ENCODE measurements at places on chromosomes 7 and 10. TPM values are rescaled to one million over a fixed set of nuclear protein-coding genes. Genes with fewer than 3 reads are reported as not detected.

- no peak overlapping the region for H3K27ac ChIP-seq
- no peaks in the 10 kb centered on the region for H3K27me3 ChIP-seq
- DNase-seq: no peak
- no peaks in the 10 kb centered on the region for H3K36me3 ChIP-seq
Observed at GRCh38 chr10:100043344-100043743, 33.6 kb upstream of the DNMBP start.

STOX1 gene
- 8.0 TPM for total RNA-seq

TAC1 gene
- total RNA-seq: not detected

- H3K36me3 ChIP-seq: no peaks in the 10 kb centered on the region
- no peak overlapping the region for H3K4me3 ChIP-seq
- no peak for DNase-seq
- H3K27ac ChIP-seq: no peak overlapping the region
- H3K4me1 ChIP-seq: no peaks in the 10 kb centered on the region
- H3K27me3 ChIP-seq: no peaks in the 10 kb centered on the region
Observed at GRCh38 chr7:16204953-16205352, 216.4 kb downstream of the CRPPA start.

DNA sequence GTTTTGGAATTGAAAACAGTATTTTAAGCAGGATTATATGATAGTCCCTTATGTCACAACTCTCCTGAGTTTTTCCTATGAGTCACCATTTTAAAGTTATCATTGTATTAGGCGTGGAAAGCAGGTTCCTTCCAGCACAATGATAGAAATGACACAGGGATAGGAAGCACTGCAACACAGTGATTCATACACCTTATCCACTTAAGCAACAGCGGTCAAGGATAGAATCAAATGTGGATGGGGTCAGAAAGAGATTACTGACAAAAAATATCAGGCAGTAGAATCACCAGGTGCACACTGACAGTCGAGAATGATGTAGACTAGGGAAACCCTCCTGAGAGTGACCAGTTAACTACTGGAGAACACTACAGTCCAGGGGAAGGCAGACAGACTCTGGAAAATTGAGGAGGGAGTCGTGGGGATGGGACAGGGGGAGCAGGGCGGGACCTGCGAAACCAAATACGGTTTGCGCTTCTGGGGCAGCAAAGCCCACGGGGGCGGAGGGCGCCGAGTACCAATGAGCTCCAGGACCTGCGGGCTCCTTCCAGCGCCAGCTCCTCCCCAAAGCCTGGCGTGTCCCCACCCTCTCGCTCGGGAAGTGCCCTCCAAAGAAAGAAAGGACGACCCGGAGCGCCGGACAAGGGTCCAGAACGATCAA lies 479 bp downstream of the PNPLA8 start:
- H3K36me3 ChIP-seq: no peaks in the 10 kb centered on the region
- peaks cover 33% of the 10 kb centered on the region for H3K4me1 ChIP-seq
- no peaks in the 10 kb centered on the region for H3K27me3 ChIP-seq
- peak overlapping the region; percentile 98 for H3K27ac ChIP-seq

ASB13 gene
- total RNA-seq: 13.5 TPM

Measured in progenitor cell of endocrine pancreas (in vitro differentiated cells).